ENCODE measurements at places on chromosomes 11 and 22. TPM values are rescaled to one million over a fixed set of nuclear protein-coding genes. Genes with fewer than 3 reads are reported as not detected.

Gene PI4KA
- 54.7 TPM for total RNA-seq

Gene UPK3A
- total RNA-seq: not detected

DNA sequence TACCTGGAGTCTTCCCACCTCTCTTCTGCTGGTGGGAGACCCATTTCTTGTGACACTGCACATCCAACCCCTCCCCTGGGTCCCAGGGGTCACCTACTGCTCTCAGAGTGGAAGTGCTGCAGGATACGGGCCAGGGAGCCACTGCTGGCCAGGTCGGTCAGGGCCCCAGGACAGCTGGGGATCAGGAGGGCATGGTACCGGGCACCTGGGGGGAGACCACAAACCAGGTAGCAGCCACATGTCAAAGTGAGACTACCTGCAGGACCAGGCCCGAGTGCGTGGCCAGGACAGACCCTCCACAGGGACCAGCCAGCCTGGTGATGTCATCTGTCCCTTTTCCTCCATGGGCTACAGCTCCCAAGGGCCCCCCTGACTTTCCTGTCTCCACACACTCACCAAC lies 3.9 kb downstream of the GATD1 start:
- DNase-seq: no peak

GRCh38 chr11:66150140-66150539 lies 80.1 kb downstream of the PACS1 start:
- DNase-seq: no peak

- no peak for DNase-seq
These were observed 20.0 kb downstream of the SHANK2 start for GRCh38 chr11:71232364-71232763.

DNA sequence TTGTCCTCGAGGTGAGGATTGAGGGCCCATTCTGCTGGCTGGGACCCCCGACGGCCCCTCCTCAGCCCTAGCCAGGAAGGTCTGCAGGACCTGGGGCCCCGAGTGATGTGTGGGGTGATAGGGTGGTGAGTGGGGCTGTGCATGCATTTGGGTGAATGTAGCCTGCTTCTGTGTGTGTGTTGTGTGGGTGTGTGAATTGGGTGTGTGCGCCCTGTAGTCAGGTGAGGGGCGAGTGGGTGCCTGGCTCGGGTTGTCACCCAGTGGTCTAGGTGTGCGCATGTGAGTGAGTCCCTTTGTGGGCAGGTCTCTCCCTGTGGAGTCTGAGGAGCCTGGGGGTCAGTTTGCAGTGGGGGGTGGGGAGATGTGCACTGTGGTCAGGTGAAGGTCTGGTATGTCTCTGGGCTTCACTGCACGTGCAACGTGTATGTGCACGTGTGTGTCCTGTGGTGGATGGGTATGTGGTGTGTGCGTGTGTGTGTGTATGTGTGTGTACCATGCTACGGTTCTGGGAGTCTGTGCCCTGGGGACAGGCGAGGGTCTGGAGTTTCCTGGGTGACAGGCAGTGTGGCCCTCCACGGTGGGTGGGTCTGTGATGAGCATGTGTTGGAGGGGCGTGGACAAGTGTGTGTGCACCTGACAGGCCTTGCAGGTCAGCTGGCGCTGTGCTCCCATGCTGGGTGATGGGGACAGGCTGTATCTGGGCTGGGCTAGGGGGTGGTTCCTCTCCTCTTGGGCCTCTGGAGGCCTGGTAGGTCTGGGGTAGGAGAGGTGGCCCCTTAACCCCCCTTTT lies 1.0 kb downstream of the TMEM151A start:
- no peak for DNase-seq

Gene VPREB1
- total RNA-seq: not detected

Gene KCNJ1
- total RNA-seq: 0.31 TPM

Gene MYOD1
- total RNA-seq: not detected

Gene C11orf91
- total RNA-seq: not detected

DNA sequence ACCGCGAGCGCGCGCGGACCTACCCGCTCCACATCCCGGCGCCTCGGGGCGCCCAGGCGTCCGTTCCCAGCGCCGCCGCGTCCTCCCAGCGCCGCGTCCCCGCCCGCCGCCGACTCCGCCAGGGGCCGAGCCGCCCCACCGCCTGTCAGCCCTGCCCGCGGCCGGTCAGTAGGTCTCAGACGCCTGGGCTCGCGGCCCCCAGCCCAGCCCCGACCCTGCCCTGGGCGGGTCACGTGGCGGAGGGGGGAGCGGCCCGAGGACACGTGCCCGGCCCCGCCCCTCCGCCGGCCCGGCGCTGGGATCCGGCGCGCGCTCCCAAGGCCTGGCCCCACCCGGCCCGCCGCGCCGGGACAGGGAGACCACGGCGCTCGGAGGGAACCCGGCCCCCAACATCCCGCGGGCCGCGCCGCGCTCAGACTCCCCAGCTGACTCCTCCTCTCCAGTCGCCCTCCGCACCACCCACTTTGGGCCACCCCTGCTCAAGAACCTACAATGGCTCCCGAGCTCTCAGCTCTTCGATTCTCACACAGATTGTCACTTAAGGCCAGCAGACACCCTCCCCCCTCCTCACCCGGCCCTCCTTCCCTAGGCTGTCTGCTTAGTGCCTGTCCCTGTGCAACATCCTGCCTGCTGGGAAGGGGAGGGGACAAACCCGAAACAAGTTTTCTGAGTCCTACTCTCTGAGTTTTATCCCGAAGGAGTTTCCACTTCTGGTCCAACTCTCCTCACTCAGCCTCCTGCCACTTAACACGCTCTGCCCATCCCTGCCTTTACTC lies at the start of gene RAB3IL1:
Gene RAB3IL1, minus strand, starts transcription at position 233 of the 776 bp plus-strand sequence. Its CDS starts 199 bp downstream, at position 34.
- peak; percentile 66 for DNase-seq

GRCh38 chr11:78576549-78577097 lies 2.0 kb upstream of the NARS2 start:
- DNase-seq: no peak

DNA sequence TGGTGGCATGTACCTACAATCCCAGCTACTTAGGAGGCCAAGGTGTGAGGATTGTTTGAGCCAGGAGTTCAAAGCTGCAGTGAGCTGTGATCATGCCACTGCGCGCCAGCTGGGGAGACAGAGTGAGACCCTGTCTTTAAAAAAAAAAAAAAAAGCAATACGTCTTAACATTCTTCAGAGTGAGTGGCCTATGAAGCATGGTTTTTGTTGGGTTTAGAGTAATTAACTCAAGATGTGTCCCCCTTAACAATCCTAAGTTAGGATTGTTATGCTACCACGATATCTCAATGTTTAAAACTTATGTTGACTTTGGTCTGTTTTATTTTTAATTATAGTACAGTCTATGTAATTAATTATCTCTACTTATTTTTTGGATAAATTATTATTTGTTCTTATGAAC lies 156.1 kb downstream of the HIPK3 start:
- no peak for DNase-seq

DNA sequence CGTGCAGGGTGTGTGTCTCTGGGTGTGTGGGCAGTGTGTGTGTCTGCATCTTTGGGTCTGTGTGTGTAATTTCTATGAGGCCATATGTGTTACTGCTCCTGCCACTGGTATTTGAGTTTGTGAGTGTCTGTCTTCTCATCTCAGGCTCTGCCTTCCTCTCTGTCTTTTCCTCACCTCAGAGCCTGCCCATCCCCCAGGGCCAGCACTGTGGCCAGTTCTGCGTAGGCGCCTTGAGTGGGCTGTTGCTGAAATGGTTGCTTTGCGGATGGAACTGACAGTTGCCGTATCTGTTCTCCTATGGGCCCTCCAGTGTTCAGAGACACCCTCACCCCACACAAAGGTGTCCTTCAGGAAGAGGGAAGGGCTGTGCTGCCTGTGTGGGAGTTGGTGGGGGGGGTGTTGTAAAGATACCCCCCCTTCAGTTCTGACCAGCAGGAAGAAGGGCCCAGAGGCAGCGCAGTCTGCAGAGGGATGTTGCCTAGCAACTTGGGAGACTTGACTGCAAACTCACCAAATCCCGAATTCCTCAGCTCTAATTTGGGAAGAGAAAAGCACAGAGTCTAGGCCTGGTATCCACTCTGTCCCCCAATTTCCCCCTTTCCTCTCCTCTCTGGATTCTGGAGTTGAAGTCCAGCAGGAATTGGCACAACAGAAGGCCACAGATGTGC lies 2.0 kb upstream of the NRGN start:
- DNase-seq: no peak

Gene F2
- 0.26 TPM for total RNA-seq

GRCh38 chr11:105857728-105858127 lies 164.3 kb downstream of the MSANTD4 start:
- DNase-seq: no peak

DNA sequence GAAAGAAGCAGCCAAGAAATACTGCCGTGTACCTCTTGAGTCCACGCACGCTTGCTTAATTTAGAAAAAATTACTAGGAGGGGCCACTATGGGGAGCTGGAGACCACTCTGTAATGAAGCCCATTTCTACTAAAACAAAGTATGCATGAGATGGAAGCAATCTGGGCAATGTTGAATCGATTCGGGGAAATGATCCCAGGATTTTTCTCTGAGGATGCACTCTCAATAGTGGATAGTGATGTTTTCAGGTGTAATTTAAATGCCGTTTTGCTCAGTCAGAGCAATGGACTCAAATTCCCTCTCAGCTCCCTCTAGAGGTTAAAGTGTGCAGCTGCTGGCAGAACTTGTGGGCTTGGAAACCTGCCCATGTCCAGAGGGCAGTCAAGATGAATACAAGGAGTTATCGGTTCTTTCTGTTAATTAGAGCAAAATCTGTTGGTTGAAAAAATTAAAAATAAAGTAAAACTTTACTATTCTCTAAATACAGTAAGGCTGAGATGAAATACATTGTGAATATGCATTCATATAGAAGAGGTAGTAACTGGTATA lies 64.1 kb downstream of the ME3 start:
- DNase-seq: peak; percentile 90

DNA sequence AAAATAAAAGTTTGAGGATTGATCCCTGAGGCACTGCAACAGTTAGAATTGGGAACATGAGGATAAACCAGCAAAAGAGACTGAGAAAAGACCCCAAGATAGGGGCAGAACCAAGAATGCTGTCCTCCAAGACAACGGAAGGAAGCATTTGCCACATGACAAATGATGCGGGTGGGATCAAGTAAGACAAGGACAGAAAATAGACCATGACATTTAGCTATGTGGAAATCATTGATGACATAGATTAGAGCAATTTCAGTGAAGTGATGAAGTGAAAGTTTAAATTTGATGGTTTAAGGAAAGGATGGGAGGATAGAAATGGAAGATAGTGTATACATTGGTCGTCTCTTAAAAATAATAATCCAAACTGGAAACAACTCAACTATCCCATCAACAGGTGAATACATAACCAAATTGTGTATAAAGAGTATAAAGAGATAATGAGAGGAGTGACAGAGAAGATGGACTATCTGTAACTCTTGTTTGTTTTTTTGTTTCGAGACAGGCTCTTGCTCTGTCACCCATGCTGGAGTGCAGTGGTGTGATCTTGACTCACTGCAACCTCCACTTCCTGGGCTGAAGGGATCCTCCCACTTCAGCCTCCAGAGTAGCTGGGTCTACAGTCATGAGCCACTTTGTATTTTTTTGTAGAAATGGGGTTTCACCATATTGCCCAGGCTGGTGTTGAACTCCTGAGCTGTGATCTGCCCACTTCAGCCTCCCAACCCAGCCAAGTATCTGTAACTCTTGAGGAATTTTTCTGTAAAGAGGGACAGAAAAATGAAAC lies 48.7 kb upstream of the FDX1 start:
- no peak for DNase-seq

DNA sequence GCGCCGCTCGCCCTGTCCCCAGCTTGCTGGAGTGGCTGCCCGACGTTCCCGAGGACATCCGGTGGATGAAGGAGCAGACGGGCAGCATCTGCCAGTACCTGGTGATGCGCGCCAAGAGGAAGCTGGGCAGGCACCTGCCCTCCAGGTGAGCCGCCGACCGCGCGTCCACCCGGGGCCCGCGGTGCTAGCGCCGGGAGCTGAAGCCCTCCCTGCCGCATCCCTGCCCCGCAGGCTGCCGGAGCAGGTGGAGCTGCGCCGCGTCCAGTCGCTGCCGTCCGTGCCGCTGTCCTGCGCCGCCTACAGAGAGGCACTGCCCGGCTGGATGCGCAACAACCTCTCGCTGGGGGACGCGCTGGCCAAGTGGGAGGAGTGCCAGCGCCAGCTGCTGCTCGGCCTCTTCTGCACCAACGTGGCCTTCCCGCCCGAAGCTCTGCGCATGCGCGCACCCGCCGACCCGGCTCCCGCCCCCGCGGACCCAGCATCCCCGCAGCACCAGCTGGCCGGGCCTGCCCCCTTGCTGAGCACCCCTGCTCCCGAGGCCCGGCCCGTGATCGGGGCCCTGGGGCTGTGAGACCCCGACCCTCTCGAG lies 3.3 kb upstream of the CRACR2B start:
- DNase-seq: no peak

DNA sequence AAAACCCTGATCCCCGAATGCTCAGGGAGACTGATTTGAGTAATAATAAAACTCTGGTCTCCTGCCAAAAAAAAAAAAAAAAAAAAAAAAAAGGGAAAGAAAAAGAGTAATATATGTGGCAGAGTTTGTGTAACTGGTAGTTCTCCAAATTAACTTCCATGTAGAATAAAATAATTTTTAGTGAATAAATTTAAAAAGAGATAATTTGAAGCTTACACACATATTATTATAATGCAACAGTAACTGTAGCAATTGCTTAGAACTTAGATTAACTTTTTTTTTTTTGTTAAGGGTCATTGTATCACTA lies 11.0 kb upstream of the MRPL17 start:
- peak; percentile 6 for DNase-seq

- peak; percentile 76 for DNase-seq
These were observed 111.0 kb upstream of the ARHGAP42 start for GRCh38 chr11:100575860-100576717.

DNA sequence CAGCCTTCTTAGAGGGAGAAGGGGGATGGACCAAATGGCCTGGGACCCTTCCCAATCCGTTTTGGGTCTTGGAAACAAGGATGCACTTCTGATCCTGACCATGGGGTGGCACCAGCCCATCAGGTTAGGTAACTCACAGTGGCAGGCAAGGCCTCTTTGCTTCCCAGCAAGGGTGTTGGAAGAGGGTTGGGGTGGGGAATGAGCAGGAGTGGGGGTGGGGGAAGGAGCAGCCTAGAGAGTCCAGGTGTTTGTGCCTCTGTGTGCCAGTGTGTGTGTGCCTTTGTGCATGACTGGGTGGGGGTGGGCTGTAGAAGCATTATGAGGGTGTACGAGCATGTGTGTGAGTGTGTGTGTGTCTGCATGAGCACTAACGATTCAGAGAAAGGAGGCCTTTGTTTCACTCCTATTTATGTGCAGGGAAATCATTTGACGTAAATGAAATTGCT lies 213.1 kb downstream of the INSC start:
- DNase-seq: peak; percentile 83

Gene FGF3
- not detected for total RNA-seq

DNA sequence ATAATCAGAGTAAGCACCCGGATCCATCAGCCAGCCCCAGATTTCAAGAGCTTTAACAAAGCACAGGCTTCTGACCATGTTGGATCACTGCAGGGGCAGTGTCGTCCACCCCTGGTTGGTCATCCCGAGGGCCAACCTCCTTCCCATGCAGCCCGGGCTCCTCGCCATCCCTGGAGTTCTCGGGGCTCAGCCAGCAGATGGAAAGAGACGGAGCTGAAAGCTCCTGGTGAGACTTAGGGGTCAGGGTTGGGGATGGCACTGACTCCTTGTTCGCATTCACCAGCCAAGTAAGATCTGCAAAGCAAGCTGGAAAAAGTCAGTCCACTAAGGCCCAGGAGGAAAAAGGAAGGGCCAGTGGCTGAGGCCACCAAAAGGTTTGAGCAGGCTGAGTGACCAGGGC lies 888.9 kb downstream of the BRD1 start:
- no peak for DNase-seq
